Osteoblast (primary cell): ENCODE measurements at places on chromosomes 5 and 9. TPM values are rescaled to one million over a fixed set of nuclear protein-coding genes. Genes with fewer than 3 reads are reported as not detected.

PDGFRB gene
- total RNA-seq, result 531 and 567 TPM in 2 replicates

NR5A1 gene
- not detected in 2 replicates for total RNA-seq

PLEKHG4B gene
- under 0.01 and 0.36 TPM in 2 replicates for total RNA-seq

THBS4 gene
- total RNA-seq, result 0.29 and 0.36 TPM in 2 replicates

TMEM245 gene
- 45.2 and 46.9 TPM in 2 replicates for total RNA-seq

BTNL8 gene
- not detected in 2 replicates for total RNA-seq

SPARC gene
- 4,046 and 4,600 TPM in 2 replicates for total RNA-seq

FBN2 gene
- total RNA-seq, result 16.6 and 33.0 TPM in 2 replicates

FCN2 gene
- not detected in 2 replicates for total RNA-seq

PROB1 gene
- 1.1 and 1.2 TPM in 2 replicates for total RNA-seq

LURAP1L gene
- total RNA-seq, result 88.3 and 107 TPM in 2 replicates

DNAI1 gene
- 47.4 TPM in 1 of 2 replicates, not detected in the other for total RNA-seq

SMIM23 gene
- not detected in 2 replicates for total RNA-seq

CKMT2 gene
- 0.88 and 1.4 TPM in 2 replicates for total RNA-seq

FST gene
- 176 and 215 TPM in 2 replicates for total RNA-seq

GMCL2 gene
- total RNA-seq, result not detected in 2 replicates

TMEM215 gene
- total RNA-seq, result not detected in 2 replicates

FAM174A gene
- 16.5 and 22.1 TPM in 2 replicates for total RNA-seq

HTR1A gene
- total RNA-seq, result not detected in 2 replicates

ZMAT2 gene
- 31.8 and 33.9 TPM in 2 replicates for total RNA-seq

NMUR2 gene
- not detected in 2 replicates for total RNA-seq

OR13F1 gene
- total RNA-seq, result not detected in 2 replicates

PCDHGB4 gene
- total RNA-seq, result 14.1 and 15.9 TPM in 2 replicates

KCNV2 gene
- not detected in 2 replicates for total RNA-seq

HRCT1 gene
- 1.8 and 5.1 TPM in 2 replicates for total RNA-seq

PCDHGA2 gene
- total RNA-seq, result 2.7 and 2.9 TPM in 2 replicates

PTGER4 gene
- 10.6 and 15.2 TPM in 2 replicates for total RNA-seq

FBP2 gene
- total RNA-seq, result not detected in 2 replicates

C5orf47 gene
- total RNA-seq, result not detected in 2 replicates

WDR31 gene
- 1.4 and 2.4 TPM in 2 replicates for total RNA-seq

SPOUT1 gene
- 10.1 and 10.3 TPM in 2 replicates for total RNA-seq

SPINK5 gene
- total RNA-seq, result not detected in 2 replicates

ADAMTS13 gene
- total RNA-seq, result 1.2 and 1.4 TPM in 2 replicates

ENHO gene
- total RNA-seq, result under 0.01 and 0.29 TPM in 2 replicates

SET gene
- 365 and 397 TPM in 2 replicates for total RNA-seq

PRUNE2 gene
- total RNA-seq, result 59.2 and 80.0 TPM in 2 replicates

OLFML2A gene
- 27.1 and 29.7 TPM in 2 replicates for total RNA-seq

PTGS1 gene
- total RNA-seq, result 2.5 and 3.2 TPM in 2 replicates

SV2C gene
- total RNA-seq, result not detected in 2 replicates

IGIP gene
- total RNA-seq, result 10.5 and 13.0 TPM in 2 replicates

CORO2A gene
- total RNA-seq, result 0.29 and 0.72 TPM in 2 replicates

FOXD1 gene
- total RNA-seq, result 12.7 and 17.0 TPM in 2 replicates

SMAD5 gene
- 58.6 and 61.6 TPM in 2 replicates for total RNA-seq
